ENCODE measurements at places on chromosomes 1 and 21.

DNA sequence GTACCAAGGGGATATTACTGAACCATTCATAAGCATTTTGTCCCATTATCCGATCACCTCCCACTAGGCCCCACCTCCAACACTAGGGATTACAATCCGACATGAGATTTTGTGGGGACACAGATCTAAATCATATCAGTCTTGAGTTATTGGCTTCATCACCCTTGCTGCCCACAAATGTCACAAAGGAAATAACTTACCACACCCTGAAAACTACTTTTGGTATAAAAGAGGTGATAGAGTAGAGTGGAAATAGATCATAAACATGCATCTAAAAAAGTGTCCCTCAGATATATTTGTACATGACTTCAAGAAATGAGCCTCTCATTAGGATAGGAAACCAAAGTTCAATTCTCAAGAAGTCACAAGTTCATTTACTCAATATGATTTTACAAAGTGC, 22.6 kb upstream of the FCRL3 start:
- DNase-seq: no peak

- no peak for DNase-seq
Observed at GRCh38 chr1:33250217-33250616, 6.1 kb upstream of the ZNF362 start.

GRCh38 chr1:77468949-77469710, 187.3 kb downstream of the AK5 start:
- DNase-seq: no peak

GRCh38 chr1:152777510-152778137, 2.7 kb downstream of the LCE1F start:
- DNase-seq: no peak

DNA sequence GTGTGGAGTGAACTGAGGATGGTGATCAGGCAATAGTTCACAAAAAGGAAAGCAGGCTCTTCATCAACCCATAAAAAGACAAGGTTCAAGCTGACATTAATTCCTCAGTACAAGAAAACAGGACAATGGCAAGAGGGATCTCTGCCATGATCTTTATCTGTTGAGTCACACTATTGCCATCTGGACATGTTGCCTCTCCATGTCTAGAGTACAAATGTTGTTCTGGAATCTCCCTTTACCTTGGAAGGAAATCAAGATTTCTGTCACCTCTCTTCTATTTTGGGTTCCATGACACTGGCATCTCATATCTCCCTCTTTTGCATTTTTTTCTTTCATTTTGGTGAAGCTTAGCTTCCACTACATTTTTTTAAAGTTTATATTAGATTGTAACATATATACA, 329.1 kb downstream of the USP25 start:
- no peak for DNase-seq

DNA sequence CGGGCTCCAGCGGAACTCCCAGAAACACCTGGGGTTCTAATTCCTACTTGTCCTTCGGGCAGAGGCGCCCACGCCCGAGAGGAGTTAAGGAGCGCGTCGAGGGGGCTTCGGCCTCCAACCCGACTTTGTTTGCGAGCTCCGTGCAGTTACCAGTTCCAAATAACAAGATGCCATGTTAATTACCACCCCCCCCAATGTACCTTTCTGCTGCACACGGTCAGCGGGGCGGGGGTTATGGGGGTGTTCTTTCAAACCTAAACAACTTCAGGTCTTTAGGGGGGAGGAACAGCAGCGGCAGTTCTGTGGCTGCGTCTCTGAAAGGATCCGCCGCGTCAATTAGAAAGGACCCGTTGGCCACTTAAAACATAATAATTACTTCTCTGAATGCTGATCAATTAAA, 114.8 kb downstream of the PRDM16 start:
- DNase-seq: no peak

DNA sequence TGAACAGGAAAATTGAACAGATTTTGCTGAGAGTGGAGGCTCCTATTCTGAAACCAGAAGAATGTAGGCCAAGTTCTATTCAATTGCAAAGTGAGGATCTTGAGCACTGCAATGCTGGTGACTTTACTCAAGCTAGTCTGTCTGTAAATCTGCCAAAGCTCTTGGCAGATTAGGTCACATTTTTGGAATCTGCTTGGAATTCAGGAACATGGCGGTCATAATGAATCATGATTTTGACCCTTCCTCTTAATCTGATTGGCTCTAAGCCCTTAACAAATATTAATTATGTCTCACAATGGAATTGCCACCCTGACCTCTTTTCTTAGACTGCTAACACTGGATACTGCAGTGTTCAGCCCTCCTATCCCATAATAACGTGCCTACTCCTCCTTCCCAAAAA, 7.2 kb upstream of the GNG12 start:
- no peak for DNase-seq

DNA sequence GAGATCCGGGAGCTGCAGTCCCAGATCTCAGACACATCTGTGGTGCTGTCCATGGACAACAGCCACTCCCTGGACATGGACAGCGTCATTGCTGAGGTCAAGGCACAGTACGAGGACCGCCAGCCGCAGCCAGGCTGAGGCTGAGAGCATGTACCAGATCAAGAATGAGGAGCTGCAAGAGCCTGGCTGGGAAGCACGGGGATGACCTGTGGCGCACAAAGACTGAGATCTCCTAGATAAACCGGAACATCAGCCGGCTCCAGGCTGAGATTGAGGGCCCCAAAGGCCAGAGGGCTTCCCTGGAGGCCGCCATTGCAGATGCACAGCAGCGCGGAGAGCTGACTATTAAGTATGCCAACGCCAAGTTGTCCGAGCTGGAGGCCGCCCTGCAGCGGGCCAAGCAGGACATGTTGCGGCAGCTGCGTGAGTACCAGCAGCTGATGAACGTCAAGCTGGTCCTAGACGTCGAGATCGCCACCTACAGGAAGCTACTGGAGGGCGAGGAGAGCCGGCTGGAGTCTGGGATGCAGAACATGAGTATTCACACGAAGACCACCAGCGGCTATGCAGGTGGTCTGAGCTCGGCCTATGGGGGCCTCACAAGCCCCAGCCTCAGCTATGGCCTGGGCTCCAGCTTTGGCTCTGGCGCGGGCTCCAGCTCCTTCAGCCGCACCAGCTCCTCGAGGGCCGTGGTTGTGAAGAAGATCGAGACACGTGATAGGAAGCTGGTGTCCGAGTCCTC, 25.5 kb downstream of the ETV3L start:
- peak; percentile 82 for DNase-seq

DNA sequence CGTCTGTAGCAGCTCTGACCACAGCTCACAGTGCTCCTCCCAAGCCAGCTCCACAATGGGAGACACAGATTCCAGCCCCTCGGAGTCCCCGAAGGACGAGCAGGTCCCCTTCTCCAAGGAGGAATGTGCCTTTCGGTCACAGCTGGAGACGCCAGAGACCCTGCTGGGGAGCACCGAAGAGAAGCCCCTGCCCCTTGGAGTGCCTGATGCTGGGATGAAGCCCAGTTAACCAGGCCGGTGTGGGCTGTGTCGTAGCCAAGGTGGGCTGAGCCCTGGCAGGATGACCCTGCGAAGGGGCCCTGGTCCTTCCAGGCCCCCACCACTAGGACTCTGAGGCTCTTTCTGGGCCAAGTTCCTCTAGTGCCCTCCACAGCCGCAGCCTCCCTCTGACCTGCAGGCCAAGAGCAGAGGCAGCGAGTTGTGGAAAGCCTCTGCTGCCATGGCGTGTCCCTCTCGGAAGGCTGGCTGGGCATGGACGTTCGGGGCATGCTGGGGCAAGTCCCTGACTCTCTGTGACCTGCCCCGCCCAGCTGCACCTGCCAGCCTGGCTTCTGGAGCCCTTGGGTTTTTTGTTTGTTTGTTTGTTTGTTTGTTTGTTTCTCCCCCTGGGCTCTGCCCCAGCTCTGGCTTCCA, 22.9 kb upstream of the VPS13D start:
- no peak for DNase-seq

GRCh38 chr1:186236921-186237320, 138.1 kb downstream of the TPR start:
- no peak for DNase-seq

DNA sequence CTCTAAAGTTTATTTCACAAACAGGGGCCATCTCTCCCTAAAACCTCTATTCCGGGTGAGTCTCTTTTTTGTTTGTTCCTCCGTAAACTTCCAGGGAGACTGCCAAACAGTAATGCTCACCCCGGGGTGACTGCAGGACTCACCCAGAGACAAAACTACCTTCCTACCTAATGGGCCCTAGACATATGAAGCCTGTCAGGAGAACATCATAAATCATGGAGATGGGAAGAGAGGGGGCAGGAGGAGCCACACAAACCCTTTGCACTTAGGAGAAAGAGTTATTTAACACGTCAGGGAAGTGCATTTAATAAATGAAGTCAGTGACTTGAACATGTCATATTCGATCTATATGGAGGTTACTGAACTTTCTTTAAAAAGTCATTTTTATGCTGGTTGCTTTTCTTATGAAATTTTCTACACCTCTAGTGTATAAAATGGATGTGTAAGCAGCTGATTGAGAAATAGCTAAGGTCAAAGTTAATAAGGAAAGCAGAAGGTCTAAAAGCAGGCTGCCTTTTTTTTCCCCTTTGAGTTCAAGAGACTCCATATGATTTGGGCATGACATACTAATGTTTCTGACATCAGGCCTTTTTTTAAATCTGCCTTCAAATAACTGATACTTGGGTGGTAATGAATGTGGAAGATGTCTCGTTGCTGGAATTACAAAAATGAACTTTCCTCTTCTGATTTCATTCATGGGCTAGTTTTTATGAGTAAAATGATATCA, 286.9 kb upstream of the USP25 start:
- DNase-seq: no peak

DNA sequence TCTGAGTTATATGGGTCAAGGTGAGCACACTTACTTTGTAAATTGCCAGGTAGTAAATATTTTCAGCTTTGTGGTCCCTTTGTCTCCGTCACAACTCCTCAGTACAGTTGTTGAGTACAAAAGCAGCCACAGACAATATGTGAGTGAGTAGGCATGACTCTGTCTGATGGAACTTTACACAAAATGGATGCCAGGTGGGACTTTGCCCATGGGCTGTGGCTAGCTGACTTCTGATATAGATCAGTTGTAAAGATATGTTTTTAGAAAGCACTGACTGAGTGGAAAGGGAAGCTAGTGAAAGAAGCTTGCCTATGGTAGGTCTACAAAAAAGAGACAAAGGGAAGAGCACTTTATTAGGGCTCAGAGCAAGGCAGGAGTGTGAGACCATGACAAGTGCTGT, 23.1 kb upstream of the IGSF5 start:
- DNase-seq: no peak

DNA sequence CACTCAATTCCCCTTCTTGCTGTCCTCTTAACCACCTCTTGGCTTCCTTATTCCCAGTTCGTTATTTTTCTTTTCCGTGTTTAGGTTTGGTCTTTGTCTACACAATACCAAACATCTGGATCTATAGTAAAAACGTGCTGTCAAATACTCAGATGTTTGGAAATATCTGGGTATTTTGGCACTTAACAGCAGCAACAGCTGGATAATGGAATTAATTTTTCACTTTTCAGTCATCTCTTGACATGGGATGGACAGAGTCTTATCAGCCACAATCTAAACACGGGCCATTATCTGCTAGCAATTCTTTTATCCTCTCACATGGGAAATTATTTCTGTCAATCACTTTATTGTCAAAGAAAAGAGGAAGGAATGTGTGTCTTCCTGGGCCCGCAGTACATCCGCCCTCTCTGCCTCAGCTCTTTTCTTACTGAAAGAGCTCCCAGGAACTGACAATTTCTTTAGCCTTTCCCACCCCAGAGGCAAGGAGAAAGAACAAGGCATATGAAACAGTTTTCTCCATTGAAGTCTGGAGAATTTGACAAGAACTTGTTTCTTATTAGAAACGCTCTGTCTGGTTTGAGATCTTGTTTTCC, 13.4 kb downstream of the NHLH2 start:
- no peak for DNase-seq

DNA sequence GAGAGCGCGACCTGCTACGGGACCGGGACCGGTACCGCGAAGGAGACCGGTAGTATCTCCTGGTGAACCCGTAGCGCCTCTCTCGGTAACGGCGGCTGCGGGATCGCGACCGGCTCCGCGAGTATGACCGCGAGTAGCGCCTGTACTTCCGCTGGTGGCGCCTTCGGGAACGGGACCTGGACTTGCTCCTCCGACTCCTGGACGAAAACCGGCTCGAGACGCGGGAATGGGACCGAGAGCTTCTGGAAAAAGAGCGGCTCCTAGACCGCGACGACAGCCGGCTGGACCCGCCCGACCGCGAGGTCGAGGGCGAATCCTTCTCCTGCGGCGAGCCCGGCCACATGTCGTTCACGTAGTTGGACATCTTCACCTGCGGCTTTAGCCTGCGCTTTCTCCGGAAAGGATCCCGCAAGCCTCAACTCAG, 642 bp downstream of the RSRP1 start:
- DNase-seq: no peak

DNA sequence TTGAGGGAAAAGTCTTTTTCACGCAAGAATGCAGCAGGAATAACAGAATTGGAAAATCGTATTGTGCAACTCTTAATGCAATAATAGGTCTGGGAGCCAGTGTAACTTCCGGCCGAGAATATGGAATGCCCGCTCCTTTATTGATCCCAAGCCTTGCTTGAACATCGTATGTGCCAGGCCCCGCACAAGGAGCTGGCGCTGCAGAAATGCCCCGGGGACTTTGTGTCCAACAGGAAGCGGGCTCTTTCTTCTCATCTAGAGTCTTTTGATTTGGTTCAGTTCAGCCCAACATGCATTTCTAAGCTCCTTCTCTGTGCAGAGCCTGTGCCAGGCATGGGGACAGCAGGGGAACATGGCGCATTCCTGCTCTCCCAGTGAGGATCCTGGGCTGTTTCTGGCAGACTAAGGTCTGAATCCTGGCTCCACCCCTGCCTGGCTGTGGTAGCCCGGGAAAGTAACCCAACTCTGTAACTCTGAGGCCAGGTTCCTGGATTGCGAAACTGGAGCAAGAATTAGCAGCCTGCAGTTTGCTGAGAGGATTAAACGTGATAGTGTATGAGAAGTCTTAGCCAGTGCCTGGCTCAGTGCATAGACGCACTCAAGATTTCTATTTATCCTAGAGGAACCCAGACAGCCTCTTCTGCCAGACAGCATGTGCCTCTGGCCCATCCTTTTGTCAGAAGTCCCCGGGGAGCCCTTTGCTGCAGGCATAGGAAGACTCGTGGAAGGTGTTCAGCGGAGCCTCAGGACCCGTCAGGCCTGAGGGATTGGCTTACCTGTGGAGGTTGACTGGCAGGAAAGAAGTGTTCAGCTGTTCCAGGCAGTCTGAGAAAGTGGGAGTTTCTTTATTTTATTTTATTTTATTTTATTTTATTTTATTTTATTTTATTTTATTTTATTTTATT, 987 bp upstream of the CDCP2 start:
- no peak for DNase-seq

- peak; percentile 37 for DNase-seq
Observed at GRCh38 chr1:229059671-229060539, 211.0 kb upstream of the RAB4A start.

DNA sequence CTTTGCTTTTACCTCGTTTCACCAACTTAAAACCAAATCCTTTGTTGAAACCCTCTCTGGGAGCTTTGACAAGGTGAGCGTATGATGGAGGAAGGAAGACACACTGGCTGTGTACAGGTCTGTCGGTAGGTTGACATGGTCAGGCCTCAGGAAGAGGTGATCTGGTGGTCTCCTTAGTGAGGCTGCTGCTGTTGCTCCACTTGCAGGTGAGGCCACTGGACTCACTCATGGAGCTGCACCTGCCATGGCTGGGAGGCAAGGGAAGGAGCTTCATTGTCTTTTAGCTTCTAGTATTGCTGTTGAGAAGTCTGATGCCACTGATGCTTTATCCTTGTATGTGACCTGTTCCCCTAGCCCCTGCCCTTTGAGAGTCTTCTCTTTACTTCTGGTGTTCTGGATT, 35.7 kb downstream of the TENT5C start:
- no peak for DNase-seq

GRCh38 chr21:42725416-42725930, 72.1 kb downstream of the PDE9A start:
- DNase-seq: no peak

Measured in retina (tissue), 1 donor.